ENCODE measurements at places on chromosomes 13 and 19.

GRCh38 chr13:32228330-32229041, 86.7 kb downstream of the ZAR1L start:
- DNase-seq, result peak; percentile 68

DNA sequence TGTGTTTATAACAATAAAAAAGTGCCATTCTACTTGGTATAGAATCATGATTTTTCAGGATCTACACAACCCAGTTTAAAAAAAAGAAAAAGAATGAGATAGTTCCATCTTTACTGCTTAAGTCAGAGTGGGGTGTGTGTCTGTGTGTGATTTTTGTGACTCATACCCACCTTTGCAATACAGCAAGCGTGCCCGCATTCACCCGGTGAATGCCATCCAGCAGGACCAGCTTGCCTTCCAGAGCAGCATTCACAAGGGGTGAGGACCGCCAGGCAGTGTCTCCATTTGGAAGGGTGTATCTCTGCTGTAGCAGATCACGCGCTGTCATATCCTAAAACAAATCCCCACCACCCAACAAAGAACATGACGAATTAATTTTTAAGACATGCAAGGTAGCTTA, 127.7 kb downstream of the VWA8 start:
- no peak for DNase-seq

- peak; percentile 63 for DNase-seq
These were observed 2.2 kb upstream of the CEACAM6 start for GRCh38 chr19:41753159-41753558.

- no peak for DNase-seq
These were observed 576.8 kb downstream of the UQCRFS1 start for GRCh38 chr19:28636016-28636629.

GRCh38 chr19:5666921-5667610, 13.2 kb downstream of the MICOS13 start:
- no peak for DNase-seq

DNA sequence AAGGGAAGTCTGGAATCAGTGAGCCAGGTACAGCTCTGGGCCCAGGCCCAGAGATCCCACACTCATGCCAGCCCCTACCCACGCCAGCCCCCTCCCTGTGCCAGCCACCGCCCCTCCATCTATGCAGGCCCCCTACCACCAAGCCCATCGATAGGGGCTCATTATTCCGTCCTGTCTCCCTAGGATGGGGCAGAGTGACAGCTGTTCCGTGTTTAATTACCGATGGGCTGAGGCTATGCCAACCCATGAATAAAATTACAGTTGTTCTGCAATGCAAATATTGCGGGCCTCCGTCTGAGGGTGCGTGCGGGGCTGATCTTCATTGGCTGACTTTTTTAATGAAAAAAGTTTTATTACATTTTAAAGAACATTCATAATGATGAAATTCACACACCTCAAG, 35.6 kb upstream of the PEPD start:
- DNase-seq, result peak; percentile 28

GRCh38 chr13:37663724-37664123, 65.2 kb upstream of the POSTN start:
- DNase-seq, result no peak

DNA sequence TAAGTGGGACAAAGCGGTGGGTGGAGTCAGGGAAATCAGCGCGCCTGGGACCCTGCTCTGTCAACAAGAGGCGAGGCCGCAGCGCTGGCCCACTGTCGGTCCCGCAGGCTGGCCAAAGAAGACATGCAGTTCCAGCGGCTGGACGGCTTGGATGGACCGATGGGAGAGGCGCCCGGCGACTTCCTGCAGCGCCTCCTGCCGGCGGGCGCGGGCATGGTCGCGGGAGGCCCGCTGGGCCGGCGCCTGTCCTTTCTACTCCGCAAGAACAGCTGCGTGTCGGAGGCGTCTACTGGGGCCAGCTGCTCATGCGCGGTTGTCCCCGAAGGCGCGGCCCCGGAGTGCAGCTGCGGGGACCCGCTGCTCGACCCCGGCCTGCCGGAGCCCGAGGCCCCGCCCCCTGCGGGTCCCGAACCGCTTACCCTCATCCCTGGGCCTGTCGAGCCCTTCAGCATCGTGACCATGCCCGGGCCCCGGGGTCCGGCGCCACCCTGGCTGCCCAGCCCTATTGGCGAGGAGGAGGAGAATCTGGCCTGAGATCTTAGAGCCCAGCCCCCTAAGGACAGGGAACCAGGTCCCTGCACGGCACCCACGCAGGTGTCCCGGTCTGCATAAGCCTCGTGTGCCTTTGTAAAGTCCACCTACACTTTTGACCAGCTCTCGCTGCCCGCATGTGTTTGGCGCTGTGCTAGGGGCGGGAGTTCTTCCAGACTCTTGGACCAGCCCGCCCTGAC, 6.1 kb downstream of the BEST2 start:
- DNase-seq, result peak; percentile 94

- no peak for DNase-seq
These were observed 32.5 kb downstream of the UCHL3 start for GRCh38 chr13:75581874-75582640.

DNA sequence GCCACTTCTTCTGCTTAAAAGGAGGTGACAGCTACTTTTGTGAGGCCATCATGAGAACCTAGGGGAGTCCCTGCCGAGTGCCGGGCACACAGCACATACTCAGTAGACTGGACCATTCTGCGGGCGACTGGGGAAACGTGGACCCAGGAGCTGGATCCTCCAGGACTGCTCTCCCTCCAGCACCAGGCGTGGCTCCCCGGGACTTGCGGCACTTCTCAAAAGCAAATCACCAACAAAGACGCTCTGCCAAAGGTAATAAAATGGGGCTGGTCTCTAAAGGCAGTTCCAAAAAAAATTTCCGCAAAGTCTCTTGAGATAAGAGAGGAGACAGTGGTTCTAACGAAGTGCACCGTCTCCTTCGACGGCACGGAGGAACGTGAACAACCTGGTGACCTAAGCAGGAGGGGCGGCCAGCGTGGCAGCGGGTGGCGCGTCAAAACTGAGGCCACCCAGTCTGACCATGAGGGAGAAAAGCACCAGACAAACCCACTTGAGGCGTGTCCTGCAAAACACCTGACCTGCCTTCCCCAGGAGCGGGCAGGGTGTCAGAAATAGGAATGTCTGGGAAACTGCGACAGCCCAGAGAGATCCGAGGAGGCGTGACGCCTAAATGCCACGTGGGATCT, 1.4 kb upstream of the TMPRSS9 start:
- DNase-seq, result no peak

DNA sequence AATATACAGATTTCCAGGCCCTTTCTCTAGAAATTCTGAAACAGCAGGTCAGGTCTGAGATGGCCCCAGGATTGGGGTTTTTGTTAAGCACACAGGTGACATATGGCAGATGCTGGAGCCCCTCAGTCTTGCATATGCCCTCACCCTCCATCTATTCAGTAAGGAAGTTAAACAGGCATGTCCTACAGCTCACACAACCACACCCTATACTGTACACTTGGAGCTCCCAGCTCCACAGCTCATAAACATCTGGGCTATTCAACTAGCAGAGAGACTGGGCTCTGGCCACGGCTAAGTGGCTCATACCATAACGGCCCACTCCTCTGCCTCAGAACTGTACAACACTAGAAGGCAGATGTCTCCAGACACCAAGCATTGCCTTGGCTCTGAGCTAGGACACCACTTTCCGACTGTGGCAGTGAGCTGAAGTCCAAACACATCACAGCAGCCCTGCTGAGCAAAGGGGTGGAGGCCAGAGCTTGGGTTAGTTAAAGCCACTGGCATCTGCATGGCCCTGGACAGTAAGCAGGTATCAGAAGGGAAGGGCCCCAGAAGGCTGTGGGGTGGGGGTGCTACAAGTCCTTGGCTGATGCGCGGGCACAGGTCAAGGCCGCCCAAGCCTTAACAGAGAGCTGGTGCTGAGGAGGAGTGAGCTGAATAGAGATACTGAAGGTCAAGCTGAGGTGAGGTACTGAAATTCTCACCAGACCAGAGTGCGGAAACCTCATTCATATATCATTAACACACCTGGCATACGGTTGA, 79.1 kb downstream of the ABCC4 start:
- no peak for DNase-seq

DNA sequence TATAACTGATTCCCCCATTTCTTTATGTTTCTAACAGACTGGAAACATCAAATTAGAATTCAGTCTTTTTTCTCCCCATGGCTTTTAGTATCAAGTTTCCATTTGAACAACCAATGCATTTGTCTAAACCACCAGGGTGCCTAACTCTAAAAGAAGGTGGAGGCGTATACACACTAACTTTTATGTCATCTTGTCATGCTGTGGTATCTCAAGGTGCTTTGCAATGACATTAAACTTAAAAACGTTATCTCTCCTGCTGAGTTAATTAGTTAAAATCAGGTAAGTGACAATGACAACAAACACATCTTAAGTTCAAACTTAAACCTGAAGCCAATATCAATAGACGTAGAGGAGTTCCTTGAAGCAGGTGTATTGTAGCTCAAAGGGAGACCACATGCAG, 1001.7 kb downstream of the PCDH17 start:
- no peak for DNase-seq

DNA sequence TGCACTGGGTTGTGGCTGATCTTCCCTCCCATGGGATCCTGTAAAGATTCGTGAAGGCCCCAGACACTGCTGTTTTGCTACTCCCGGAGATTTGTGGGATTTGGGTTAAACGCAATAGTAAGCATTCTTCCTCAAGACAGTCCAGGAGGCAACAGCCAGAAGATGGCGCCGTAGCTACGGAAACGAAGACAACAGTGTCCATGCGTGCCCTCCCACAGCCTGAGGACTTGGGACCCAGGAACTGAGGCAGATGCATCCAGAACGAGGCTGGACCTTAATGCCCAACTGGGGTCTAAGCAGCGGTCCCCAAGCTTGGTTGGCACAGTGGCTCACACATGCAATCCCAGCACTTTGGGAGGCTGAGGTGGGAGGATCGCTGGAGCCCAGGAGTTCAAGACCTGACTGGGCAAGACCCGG, 57.6 kb upstream of the ZNF507 start:
- DNase-seq, result peak; percentile 83

GRCh38 chr19:17734146-17734545, 14.9 kb downstream of the MAP1S start:
- no peak for DNase-seq
